ENCODE measurements at places on chromosomes 16 and 17. TPM values are rescaled to one million over a fixed set of nuclear protein-coding genes. Genes with fewer than 3 reads are reported as not detected.

Gene CANT1
- polyA plus RNA-seq: 87.4 TPM

DNA sequence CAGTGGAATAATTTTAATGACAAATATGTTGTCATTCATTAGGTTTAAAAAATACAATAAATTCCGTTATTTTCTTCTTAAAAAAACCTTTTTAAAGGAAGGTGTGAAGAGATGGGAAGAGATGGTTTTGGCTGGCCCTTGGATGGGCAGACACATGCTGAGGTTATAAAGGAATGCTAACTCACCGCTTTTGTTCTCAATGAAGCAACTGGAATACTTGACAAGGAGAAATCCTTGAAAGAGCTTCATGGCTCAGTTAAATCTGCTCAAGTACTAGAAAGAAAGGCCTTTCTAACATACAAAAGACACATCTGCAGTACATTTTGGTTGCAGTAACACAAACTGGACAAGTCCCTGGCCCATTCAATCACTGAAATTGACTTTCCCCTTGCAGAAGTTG, 158.3 kb upstream of the KCNJ16 start:
- no peak for DNase-seq

GRCh38 chr16:24022797-24023196, 187.0 kb downstream of the PRKCB start:
- DNase-seq: no peak

GRCh38 chr17:57892820-57893595, 43.2 kb upstream of the MRPS23 start:
- DNase-seq: no peak

DNA sequence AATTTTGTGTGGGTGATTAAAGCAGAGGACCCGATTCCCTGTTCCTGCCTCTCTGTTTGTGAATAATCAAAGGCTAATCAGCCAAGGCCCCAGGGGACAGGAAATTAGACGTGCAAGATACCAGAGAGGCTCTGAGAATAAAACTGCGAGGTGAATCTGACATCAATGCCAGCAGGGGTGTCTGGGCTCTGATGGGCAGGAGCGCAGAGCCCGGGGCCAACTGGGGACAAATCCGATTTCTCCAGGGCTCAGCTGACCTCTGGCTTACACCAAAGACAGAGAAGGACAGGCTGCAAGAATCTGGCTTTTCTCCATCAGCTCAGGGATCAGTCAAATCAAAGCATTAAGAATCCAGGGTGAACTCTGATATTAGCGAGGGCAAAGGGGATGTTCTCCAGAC, 174.3 kb downstream of the XYLT1 start:
- peak; percentile 85 for DNase-seq

DNA sequence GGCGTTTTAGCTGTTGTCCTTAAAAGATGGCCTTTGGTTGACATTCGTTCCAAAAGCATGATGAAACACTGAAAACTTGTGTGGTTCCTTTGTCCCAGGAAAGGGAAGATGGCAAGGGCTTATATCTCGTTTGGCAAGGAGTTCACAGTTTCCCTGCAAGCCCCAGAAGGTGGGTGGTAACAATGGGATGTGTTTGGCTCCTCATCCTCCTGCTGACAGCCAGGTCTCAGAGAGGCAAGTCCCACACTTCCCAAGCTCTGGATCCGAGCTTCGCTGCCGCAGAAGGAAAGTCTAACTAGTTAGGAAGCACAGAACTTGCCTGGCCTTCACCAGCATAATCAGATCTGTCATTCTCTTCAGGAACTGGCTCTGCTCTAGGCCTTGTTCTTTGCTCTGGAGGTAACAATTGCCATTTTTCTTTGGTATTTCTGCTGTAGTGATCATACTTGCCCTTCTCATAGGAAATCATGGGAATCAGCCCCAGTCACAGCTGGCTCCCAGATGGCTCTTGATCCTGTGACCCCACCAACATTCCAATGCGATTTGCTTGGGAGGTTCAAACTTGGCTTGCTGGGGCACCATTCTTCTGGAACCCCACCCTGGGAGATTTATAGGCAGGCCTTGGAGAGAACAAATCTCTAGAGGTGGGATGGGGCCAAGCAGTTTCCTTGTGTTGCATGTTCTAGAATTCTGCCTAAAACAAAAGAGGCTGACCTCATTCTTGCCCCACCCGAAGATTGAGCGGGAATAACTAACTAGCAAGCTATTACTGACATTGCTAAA, 17.9 kb downstream of the KPNA2 start:
- no peak for DNase-seq

DNA sequence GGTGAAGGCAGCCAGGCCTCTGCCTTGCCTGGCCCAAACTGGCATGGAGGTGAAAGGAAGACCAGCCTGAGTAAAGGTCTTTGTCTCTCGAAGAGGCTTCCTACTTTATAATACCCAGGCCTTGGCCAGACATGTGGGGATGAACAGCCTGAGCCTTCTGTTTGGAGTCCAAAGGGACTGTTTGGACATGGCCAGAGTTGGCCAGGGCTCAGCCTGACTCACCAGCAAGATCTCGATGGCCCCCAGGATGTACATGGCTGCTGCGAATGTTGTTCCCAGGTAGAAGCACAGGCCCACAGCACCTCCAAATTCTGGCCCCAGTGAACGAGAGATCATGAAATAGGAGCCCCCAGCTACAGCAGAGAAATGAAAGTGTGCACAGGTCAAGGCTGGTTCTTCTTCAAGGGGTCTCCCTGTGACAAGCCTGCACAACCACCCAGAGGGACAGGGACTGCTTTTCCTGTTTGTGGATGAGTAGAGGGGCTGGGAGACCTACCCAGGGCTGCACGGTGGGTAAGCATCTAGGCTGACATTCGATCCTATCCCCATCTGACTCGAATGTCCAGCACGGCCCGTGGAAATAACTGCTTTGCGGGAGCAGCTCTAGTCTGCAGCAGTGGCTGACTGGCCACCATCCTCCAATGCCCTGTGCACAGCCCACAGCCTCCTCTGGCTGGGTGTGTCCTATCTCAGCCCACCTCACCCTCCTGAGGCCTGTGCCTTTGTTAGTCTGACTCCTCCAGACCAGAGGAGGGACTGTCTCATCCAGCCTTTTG, 10.7 kb upstream of the LCAT start:
- no peak for DNase-seq

GRCh38 chr17:42386777-42387657, 1.2 kb downstream of the STAT3 start:
- peak; percentile 41 for DNase-seq

- peak; percentile 54 for DNase-seq
Observed at GRCh38 chr16:71441348-71442050, 355 bp downstream of the TLE7 start.

Gene RNF43
- not detected for polyA plus RNA-seq

Gene KRT31
- 0.03 TPM for polyA plus RNA-seq

DNA sequence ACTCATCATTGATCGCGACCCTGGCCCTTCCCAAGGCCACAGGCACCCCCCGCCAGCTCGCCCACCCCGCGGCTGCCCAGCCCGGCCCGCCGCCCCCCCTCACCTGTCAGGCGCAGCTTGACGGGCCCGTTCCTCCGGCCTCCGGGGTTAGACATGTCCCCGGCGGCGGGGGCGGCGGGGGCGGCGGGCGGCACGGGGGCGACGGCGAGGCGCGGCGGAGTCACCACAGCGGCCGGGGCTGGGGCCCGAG, 456 bp downstream of the SMURF2 start:
- no peak for DNase-seq

Gene NTN1
- polyA plus RNA-seq: 0.05 TPM

- DNase-seq: no peak
Observed at GRCh38 chr16:72159386-72159785, 12.6 kb downstream of the PMFBP1 start.

GRCh38 chr16:73724503-73724902, 572.1 kb upstream of the PSMD7 start:
- no peak for DNase-seq

- peak; percentile 28 for DNase-seq
Observed at GRCh38 chr17:43900858-43901754, 6.2 kb downstream of the MPP2 start.

Gene SALL1
- polyA plus RNA-seq: not detected

- DNase-seq: no peak
Observed at GRCh38 chr16:79826732-79827475, 226.4 kb upstream of the MAF start.

Gene TVP23C
- 4.7 TPM for polyA plus RNA-seq

Data from SK-N-SH (cell line).